ENCODE measurements at places on chromosomes 7 and 10.

GRCh38 chr10:76001019-76001418 is 569.6 kb downstream of the LRMDA start:
- DNase-seq, result no peak

DNA sequence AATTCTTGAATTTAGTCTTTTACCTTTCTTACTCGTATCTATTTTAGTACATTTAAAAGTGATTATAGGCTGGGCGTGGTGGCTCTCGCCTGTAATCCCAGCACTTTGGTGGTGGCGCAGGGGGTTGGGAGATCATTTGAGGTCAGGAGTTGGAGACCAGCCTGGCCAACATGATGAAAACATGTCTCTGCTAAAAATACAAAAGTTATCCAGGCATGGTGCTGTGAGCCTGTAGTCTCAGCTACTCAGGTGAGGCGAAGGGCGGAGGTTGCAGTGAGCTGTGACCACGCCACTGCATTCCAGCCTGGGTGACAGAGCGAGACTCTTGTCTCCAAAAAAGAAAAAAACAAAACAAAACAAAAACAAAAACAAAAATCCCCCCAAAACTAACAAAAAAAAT is 12.2 kb downstream of the PRKCQ start:
- no peak for DNase-seq

- DNase-seq, result no peak
Measured at GRCh38 chr10:89332123-89332633, 4.4 kb downstream of the IFIT3 start.

DNA sequence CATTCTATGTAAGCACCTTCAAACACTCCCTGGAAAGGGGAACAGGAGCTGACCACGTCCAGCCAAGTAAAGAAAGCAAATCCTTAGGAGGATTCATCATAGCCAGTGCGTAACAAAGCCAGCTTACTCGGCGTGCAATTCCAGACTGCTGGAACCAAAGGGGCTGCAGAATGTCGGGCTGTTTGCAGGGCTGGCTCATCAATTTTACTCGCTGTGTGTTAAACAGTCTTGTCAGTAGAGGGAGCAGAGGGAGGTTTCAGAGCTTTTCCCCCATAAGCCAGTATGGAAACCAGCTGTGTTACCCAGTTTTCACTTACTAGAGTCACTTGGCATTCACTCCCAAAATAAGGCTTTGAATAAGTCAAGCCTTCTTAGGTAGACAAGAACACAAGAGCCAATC is 127.1 kb downstream of the KMT2E start:
- no peak for DNase-seq

- DNase-seq, result no peak
Measured at GRCh38 chr7:43647673-43648472, 65.0 kb downstream of the STK17A start.

DNA sequence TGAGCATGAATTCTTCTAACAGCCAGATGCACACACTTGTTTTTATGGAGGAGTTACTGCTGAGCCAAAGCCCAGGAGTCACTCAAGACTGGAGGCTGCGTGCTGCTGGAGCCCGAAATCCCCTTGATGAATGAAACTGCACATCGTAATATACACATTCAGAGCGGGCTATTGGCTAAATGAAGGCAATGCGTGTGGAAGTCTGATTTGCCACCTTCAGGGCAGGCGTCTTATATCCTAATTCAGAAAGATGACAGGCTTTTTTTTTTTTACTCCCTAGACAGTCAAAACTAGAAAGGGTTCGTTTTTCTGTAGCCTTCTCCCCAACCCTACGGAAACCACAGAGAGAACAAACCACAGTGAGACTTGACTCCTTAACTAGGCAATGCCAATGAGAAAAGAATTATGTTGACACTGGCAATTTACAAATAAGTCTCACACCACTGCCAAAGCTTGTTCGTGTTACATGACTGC is 227.2 kb upstream of the KLF14 start:
- no peak for DNase-seq

DNA sequence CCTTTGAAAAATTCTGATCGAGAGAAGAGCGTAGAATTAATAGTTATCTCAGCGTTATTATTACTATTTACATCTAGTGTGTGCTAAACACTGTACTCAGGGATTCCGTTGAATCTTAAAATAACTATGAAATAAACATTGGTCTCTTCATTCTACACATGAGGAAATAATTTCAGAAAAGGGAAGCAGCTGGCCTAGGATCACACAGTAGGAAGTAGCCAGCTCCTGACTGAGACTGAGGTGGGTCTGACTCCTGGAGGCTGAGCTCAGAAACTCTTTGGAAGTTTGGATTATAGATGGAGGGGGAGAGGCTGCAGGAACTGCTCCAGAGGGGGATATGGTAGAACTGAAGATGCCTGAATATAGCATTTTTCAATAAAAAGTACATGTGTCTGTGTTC is 183.9 kb upstream of the WDR11 start:
- no peak for DNase-seq

GRCh38 chr10:13792006-13792405 is 205.2 kb downstream of the PRPF18 start:
- DNase-seq, result no peak

DNA sequence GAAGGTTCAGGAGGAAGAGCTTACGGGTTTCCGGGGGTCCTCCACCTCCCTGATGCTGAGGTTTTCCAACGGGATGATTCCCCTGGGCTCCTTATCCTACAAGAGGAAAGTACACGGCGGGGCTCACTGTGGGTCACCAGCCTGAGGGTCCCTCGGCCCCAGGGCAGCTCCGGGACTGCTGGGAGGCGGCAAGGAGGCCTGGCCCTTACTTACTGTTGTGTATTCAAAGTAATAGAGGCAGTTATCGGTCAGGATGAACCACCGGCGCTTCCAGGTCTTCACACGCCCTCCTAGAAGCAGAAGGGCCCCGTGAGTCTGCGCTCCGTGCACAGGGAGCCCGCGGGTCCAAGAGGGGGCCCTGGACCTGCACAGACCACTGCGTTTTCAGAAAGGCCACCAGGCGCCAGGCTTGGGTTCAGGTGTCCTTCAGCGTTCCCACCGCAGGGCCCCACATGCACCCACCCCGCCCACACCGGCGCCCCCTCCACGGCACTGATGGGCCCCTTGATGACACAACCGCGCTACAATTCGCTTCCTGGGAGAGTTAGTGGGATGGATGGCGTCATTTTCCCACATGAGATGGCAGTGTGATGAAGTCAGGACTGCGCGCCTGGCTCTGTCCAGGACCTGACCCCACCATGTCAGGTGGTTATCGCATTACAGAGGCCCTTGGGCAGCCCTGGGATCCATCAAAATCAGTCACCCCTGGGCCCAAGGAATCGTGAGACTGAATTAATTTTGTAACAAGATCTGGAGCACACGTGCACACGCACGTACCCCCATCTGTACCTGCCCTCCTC is 106.7 kb downstream of the CYTH3 start:
- DNase-seq, result no peak

DNA sequence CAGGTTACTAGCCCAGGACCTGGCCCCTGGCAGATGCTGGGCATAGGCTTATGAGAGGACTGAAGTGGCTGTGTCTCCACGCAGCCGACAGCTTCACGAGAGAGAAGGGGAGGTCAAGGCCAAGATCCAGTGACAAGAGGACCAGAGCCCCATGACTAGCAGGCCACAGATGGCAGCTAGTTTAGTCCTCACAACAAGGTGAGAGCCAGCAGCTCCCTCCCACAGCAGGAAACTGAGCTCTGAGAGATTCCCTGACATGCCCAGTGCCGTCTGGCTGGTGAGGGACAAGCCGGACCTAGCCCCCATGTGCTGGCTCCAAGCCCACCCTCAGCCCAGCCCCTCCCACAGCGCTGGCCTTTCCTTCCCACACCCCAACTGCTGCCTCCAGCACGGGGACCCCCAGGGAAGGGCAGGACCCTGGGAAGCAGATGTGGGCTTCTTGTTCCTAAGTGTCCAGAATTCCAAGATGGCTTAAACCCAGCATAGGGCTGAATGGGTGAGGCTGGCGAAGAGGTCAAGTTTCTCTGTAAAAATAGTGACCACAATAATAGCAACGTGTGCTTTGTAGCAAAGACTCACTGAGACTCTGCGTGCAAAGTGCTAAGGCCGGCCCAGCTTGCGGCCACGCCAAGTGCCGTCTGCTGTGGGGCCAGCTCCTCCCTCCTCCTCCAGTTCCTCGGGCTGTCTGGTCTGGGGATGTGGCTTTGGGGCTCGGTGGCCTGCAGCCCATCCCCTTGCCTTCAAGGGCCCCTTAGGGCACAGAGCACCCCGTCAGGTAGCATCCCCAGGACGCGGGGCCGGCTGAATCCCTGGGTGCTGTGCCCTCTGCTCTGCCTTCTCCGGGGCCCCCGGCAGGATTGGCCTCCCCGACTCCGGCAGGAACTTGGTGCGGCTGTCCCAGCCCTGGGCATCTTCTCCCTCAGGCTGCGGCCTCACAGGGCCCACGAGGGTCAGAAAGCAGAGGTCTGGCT is 7.8 kb upstream of the FAM20C start:
- DNase-seq, result no peak

DNA sequence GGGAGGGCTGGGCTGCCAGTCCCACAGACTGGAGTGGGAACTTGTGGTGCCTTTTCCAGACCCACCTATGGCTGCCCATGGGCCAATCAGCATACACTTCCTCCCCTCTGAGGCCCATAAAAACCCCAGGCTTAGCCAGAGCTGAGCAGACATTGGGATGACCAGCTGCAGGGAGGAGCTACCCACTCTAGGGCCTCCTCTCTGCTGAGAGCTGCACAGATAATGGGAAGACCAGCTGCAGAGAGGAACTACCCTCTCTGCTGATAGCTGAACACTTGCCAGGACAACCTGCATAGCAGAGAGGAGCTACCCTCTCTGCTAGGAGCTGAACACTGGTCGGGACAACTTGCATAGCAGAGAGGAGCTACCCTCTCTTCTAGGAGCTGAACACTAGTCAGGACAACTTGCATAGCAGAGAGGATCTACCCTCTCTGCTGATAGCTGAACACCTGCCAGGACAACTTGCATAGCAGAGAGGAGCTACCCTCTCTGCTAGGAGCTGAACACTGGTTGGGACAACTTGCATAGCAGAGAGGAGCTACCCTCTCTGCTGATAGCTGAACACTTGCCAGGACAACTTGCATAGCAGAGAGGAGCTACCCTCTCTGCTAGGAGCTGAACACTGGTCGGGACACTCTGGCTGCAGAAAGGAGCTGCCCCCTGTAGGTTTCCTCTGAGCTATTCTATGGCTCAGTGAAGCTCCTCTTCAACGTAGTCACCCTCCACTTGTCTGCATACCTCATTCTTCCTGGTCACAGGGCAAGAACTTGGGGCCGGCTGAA is 88.3 kb upstream of the CACUL1 start:
- no peak for DNase-seq

DNA sequence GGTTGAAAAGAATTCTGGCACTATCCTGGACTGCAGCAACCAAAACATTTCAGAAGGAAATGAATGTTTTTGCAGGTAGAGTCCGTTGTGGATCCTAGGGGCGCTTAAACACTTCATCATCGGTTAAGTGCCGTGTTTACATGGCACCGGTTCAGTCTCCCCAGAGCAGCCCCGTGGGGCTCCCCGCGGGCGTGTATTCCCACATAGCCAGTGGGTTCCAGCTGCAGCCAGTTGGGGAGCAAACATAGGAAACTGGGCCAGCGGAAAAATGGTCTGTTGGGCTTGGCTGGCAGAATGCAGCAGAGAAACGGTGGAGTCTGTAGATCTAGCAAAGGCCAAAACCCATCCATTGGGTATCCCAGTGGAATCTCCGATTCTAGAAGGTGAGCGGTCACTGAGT is 113.0 kb upstream of the SH2B2 start:
- no peak for DNase-seq

DNA sequence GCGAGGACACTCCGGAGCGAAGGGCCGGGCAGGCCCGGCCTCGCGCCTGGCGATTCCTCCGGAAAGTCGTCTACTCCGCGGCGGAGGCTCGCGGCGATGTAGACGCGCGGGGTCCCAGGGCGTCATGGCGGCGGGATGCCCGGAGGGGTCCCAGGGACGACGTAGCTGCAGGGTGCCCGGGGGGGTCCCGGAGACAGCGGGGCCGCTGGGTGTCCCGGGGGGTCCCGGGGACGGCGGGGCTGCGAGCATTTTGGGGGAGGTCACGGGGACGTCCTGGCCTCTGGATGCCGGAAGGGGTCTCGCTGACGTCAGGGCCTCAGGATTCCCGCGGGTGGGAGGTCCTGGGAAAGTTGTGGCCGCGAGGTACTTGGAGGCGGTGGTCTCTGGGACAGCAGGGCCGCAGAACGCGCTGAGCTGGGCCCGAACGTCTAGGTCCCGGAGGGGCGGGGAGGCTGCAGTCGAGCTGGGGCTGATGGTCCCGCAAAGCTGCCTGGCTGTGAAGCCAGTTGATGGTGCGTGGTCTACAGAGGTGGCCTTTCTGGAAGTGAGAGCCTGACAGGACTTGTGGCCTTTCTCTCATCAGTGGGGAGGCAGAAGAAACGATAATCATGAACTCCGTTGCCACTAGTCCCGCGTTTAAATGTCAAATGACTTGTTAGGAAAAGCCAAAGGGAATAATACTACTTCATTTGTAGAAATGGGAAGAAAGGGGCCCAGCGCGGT is 637 bp downstream of the HSPA14 start:
- no peak for DNase-seq

DNA sequence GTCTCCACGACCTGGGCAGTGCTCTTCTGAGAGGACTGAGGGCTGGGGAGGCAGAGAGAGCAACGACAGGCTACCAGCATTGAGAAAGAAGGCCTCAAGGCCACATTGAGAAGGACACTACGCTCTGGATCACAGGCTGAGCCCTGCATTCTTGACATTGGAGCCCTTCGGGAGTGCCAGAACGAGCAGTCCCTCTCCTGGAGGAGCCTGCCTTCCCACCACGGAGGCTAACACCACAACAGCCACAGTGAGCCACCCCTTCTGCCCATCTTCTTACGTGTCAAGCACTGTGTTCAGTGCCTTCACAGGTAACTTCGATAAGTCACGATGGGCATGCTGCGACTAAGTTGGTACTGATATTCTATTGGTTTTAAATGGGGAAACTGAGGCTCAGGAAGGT is 267.8 kb downstream of the RPS24 start:
- no peak for DNase-seq

- DNase-seq, result no peak
Measured at GRCh38 chr10:104069613-104070012, 16.1 kb downstream of the COL17A1 start.

DNA sequence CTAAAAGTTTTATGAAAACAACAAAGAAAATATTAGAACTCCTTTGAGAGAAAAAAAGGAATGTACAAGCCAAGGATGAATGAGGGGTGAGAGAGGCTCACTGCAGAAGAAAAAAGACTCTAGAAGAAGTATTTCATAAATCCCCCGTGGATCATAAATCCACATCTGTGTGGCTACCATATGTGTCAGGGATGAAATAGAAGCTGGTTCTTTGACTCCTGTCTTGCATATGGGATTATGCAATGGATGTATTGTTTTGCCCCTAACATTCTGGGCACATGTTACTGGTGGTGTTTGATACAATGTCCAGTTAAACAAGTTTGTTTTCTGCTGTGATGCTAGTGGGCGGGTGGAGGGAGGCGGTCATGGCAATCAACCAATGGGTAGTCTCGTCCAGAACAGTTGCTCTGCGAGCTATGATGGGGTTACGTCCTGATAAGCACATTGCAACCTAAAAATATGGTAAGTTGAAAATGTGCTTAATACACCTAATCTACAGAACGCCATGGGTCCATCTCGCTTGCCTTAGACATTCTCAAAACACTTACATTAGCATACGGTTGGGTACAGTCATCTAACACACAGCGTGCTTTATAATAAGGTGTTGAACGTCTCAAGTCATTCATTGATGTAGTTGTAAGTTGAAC is 34.1 kb upstream of the PITRM1 start:
- DNase-seq, result no peak
